Neural progenitor cell (in vitro differentiated cells): ENCODE measurements at places on chromosomes 4 and X. TPM values are rescaled to one million over a fixed set of nuclear protein-coding genes. Genes with fewer than 3 reads are reported as not detected.
A peak's percentile ranks its signal among the peaks of the same experiment; 100 is the strongest.

DNA sequence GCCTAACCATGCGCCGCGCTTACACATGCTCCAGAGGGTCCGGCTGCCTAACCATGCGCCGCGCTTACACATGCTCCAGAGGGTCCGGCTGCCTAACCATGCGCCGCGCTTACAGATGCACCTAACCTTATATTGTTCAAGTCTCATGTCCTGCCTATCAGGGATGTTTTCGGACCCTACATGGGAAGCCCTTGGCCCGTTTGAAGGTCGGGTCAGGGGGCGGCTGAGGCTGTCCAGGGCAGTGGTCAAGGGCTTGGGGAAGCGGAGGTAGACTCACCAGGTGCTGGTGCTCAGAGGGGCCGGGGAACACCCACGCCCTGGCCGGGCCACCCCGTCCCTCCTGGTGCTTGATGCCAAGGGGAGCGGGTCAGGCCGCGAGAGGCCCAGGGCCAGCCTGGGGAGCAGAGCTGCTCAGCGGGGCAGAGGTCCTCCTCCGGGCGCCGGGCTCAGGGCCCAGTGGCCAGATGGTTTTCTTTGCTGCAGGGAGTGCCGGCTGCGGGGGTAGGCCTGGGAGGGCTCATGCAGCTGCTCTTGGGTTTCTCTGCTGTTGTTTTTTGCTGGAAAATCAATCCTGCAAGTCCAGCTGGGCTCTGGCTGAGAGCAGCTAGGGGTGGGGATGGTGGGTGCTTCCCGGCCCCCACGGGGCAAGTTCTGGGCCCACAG lies 35.4 kb upstream of the SPON2 start:
- H3K27ac ChIP-seq, result no peak overlapping the region
- no peaks in the 10 kb centered on the region for H3K36me3 ChIP-seq
- no peaks in the 10 kb centered on the region for H3K27me3 ChIP-seq
- no peaks in the 10 kb centered on the region for H3K4me1 ChIP-seq

GRCh38 chr4:125013891-125014290 lies 300.9 kb upstream of the FAT4 start:
- no peaks in the 10 kb centered on the region for H3K36me3 ChIP-seq
- DNase-seq, result no peak
- no peak overlapping the region for H3K27ac ChIP-seq
- H3K4me3 ChIP-seq, result no peak overlapping the region
- no peaks in the 10 kb centered on the region for H3K27me3 ChIP-seq

Gene SPIN3
- total RNA-seq, result 17.8 and 22.0 TPM in 2 replicates

- no peak overlapping the region for H3K4me3 ChIP-seq
- peaks cover 18% of the 10 kb centered on the region for H3K4me1 ChIP-seq
- no peaks in the 10 kb centered on the region for H3K27me3 ChIP-seq
Measured at GRCh38 chrX:13934731-13935130, 95.0 kb downstream of the GEMIN8 start.

Gene FATE1
- total RNA-seq, result not detected in 2 replicates

DNA sequence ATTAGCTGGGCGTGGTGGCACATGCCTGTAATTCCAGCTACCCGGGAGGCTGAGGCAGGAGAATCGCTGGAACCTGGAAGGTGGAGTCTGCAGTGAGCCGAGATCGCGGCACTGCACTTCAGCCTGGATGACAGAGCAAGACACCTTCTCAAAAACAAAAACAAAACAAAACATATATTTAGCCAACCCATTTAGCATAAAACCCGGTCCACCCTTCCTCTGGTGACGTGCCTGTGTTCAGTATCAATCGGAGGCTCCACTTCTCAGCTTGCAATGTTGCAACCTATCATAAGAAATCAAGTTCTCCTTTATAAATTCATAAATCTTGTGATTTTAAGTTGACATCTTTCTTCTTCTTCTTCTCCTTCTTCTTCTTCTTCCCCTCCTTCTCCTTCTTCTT lies 73.9 kb downstream of the SLC34A2 start:
- no peak for DNase-seq
- H3K4me3 ChIP-seq, result no peak overlapping the region
- no peaks in the 10 kb centered on the region for H3K27me3 ChIP-seq
- H3K27ac ChIP-seq, result no peak overlapping the region
- no peaks in the 10 kb centered on the region for H3K36me3 ChIP-seq

GRCh38 chr4:8164194-8164565 lies 5.6 kb upstream of the ABLIM2 start:
- H3K27me3 ChIP-seq, result peaks cover 23% of the 10 kb centered on the region
- H3K27ac ChIP-seq, result no peak overlapping the region
- H3K4me1 ChIP-seq, result no peaks in the 10 kb centered on the region
- H3K4me3 ChIP-seq, result no peak overlapping the region
- DNase-seq, result no peak

GRCh38 chrX:46433892-46434291 lies 111.3 kb downstream of the ZNF674 start:
- H3K4me3 ChIP-seq, result no peak overlapping the region
- H3K27me3 ChIP-seq, result no peaks in the 10 kb centered on the region
- no peak overlapping the region for H3K27ac ChIP-seq
- H3K4me1 ChIP-seq, result no peaks in the 10 kb centered on the region

Gene MTTP
- total RNA-seq, result 1.1 and 4.4 TPM in 2 replicates

Gene BMPR1B
- 1.4 and 2.7 TPM in 2 replicates for total RNA-seq

DNA sequence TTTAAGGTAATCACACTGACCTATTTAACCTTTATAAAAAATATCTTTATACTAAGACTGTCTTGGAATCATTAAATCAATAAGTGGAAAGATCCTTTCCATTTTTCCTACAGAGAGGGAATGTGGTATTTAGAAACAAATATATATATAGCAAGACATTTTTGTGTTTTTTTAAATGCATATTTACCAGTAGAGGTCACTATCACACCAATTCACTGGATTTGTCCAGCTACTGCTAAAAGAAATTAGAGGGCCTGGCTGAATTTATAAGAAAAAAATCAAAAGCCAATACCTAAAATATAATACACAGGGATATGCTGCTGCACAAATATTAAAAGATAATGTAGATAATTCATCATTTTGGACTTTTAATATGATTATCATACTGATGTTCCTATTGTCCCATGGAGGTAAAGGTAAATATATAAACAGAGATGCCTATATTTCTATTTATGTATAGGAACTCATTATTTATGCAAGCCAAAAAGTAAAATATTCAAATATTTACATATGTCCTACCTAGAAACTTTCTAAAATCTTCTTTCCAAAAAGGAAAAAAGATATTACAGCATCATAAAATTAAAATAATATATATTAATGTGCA lies 69.5 kb downstream of the PDE5A start:
- peaks cover 9% of the 10 kb centered on the region for H3K36me3 ChIP-seq
- no peaks in the 10 kb centered on the region for H3K27me3 ChIP-seq
- peak; percentile 30 for DNase-seq

GRCh38 chrX:56564164-56564885 lies 898 bp downstream of the UBQLN2 start:
- peak; percentile 39 for DNase-seq
- H3K27ac ChIP-seq, result peak overlapping the region; percentile 57
- H3K36me3 ChIP-seq, result peaks cover 12% of the 10 kb centered on the region
- H3K27me3 ChIP-seq, result no peaks in the 10 kb centered on the region
- H3K4me1 ChIP-seq, result peaks cover 5% of the 10 kb centered on the region
- peak overlapping the region; percentile 62 for H3K4me3 ChIP-seq

- no peaks in the 10 kb centered on the region for H3K4me1 ChIP-seq
- H3K4me3 ChIP-seq, result no peak overlapping the region
- no peak for DNase-seq
- no peak overlapping the region for H3K27ac ChIP-seq
Measured at GRCh38 chrX:11336201-11336600, 43.0 kb downstream of the AMELX start.

GRCh38 chr4:16450724-16451123 lies 224.5 kb upstream of the TAPT1 start:
- peaks cover 14% of the 10 kb centered on the region for H3K4me1 ChIP-seq
- H3K4me3 ChIP-seq, result no peak overlapping the region
- DNase-seq, result no peak
- no peaks in the 10 kb centered on the region for H3K36me3 ChIP-seq
- H3K27me3 ChIP-seq, result peaks cover 65% of the 10 kb centered on the region

Gene USP17L5
- not detected in 2 replicates for total RNA-seq

Gene PAK3
- 8.3 and 12.5 TPM in 2 replicates for total RNA-seq

DNA sequence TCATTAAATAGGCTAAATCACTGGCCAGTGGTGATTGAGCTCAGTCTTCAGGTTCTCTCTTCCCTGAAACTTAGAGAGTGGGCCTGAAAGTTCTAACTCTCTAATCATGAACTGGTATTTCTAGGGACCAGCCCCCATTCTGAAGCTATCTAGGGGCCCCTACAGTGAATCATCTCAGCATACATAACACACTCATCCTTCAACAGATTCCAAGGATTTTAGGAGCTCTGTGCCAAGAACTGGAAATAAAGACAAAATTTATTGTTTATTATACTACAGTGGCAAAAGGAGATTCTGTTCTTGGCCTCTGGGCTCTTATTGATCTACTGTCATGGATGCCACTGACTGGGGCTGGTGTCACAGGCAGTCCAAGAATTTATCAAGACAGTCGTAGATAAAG lies 263.8 kb upstream of the IGFBP7 start:
- H3K36me3 ChIP-seq, result no peaks in the 10 kb centered on the region
- H3K27ac ChIP-seq, result no peak overlapping the region
- no peak overlapping the region for H3K4me3 ChIP-seq

- no peaks in the 10 kb centered on the region for H3K4me1 ChIP-seq
- no peaks in the 10 kb centered on the region for H3K27me3 ChIP-seq
- H3K27ac ChIP-seq, result no peak overlapping the region
Measured at GRCh38 chr4:161813389-161813788, 350.4 kb downstream of the FSTL5 start.

- H3K4me1 ChIP-seq, result peaks cover 11% of the 10 kb centered on the region
- no peak overlapping the region for H3K4me3 ChIP-seq
- H3K36me3 ChIP-seq, result no peaks in the 10 kb centered on the region
- no peak for DNase-seq
- H3K27me3 ChIP-seq, result no peaks in the 10 kb centered on the region
Measured at GRCh38 chr4:107712236-107712635, 7.8 kb downstream of the PAPSS1 start.

- H3K27me3 ChIP-seq, result peaks cover 10% of the 10 kb centered on the region
- no peak overlapping the region for H3K4me3 ChIP-seq
- no peak for DNase-seq
- peaks cover 9% of the 10 kb centered on the region for H3K4me1 ChIP-seq
- no peaks in the 10 kb centered on the region for H3K36me3 ChIP-seq
Measured at GRCh38 chrX:150907474-150907873, 9.0 kb upstream of the CD99L2 start.
